ENCODE measurements at places on chromosomes 2 and 18.

GRCh38 chr2:237026981-237027711 lies 58.5 kb upstream of the COPS8 start:
- no peak for DNase-seq

- no peak for DNase-seq
Observed at GRCh38 chr2:184628051-184628450, 29.7 kb downstream of the ZNF804A start.

DNA sequence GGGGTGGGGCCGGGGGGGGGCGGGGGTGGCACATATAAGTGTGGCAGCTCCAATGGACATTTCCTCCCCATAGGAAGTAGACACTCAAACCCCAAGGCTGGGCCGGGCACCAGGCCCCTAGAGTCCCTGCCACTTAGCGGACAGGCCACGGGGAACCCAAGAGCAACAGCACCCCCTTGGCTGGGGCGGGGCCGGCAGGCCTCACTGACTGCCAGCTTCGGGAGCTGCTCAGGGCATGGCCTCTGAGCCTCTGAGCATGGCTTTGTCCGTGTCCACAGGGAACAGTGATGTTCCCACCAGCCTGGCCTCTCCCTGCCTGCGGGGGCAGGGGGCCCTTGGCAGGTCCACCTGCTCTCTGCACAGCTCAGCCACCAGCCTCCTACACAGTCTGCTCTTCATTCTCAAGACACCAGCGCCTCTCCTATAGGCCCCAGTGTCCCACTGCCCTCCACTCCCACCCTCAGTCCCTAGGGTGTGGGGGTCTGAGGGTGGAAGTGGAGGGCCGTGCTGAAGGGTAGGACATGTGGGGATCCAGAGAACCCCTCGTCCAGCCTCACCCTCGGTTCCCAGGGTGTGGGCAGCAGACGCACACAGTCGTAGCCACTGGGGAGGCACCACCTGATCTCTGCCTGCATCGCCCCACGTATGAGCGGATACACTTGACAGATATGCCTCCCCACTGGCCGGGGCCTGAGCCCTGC lies 106.7 kb downstream of the FAM210A start:
- no peak for DNase-seq

- no peak for DNase-seq
Observed at GRCh38 chr2:75464348-75464946, 96.3 kb downstream of the EVA1A start.

DNA sequence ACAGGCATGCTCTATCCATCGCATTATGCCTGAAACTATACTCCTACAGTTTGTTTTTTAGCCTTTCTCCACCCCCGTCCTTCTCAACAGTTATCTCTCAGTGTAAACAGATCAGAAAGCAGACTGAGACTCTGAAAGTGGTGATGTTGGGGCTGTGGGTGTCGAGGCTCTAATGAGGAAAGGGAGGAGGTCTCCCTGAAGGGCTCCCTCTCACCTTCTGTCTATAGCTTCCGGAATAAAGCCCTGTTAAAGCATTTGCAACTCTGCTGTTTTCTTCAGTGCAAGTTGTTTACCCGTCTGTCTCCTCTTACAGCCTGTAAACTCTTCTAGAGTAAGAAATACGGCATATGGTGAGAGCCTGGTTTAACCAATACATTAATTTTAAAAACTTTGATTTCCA lies 136.7 kb upstream of the SYT4 start:
- DNase-seq: no peak

- no peak for DNase-seq
Observed at GRCh38 chr2:190530248-190530900, 4.1 kb downstream of the NEMP2 start.

- DNase-seq: no peak
Observed at GRCh38 chr2:198347946-198348345, 543.6 kb downstream of the PLCL1 start.

GRCh38 chr2:208013285-208014178 lies 11.8 kb downstream of the PLEKHM3 start:
- no peak for DNase-seq

- DNase-seq: no peak
Observed at GRCh38 chr2:51454177-51454576, 422.2 kb upstream of the NRXN1 start.

DNA sequence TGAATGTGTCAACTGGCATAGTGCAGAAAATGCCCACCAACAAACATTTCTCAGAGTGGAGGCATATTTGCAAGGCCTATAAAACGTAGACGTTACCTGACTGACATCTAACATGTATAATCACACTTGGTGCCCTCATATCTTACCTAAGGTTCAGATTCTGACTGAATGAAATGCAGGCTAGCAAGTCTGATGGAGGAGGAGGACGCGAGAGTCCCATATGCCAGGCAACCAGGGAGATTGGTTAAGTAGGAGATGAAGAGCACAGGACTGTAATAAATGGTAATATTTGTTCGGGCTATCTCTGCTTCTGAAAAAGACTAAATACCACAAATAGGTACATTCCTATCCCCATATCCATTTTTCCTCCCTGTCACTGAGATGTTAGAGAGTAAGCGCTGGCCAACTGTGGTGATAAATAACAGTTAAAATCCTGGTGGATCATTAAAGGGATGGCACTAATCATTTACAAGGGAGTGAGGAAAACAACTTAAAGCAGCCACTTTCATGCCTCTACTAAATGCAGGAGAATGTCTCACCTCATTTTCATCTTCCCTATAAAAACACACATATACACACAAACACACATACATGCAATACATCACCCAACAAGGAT lies 217.2 kb downstream of the TMEM163 start:
- DNase-seq: no peak

DNA sequence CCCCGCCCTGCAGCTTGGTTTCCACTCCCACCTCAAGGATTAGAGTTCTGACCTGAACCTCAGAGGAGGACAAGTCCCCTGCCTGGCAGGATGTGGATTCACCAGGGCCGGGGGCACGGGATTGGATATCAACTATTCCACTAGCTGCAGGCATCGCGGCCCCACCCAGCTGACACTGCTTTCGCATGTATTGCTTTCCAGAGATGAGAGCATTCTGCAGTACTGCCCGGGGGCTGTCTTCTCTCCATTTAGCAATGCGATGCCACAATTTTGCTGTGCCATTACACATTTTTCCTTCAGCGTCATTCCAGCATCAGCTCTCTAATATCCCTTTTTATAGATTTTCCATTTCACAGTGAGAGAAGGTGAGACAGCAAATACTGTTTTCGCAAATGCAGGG lies 42.0 kb downstream of the CTIF start:
- no peak for DNase-seq

GRCh38 chr18:71998547-71999097 lies 545.5 kb downstream of the CBLN2 start:
- DNase-seq: no peak
